ENCODE measurements at places on chromosomes 12 and 14.

GRCh38 chr14:21711360-21711961, 37.8 kb upstream of the OR4E1 start:
- peak; percentile 7 for DNase-seq

GRCh38 chr12:40300490-40300889, 75.7 kb downstream of the LRRK2 start:
- no peak for DNase-seq

- no peak for DNase-seq
These were observed 598.7 kb downstream of the SOX5 start for GRCh38 chr12:23350808-23351207.

DNA sequence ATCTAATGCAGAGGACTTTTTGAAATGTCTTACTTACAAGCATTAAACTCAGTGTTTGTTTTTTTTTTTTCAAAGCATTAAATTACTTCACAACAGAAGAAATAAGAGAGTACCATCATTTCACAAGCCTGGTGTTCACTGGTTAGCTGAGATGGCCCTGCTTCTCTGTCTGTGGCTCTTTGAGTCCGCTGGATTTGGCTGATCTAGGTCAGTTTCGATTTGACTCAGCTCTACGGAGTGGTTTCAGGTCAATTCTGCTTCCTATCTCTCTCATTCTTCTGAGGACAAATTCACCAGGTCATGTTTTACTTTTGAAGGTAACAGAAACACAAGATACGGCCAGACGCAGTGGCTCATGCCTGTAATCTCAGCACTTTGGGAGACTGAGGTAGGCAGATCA, 1066.1 kb downstream of the FLRT2 start:
- DNase-seq, result no peak

GRCh38 chr14:90903101-90903500, 86.9 kb upstream of the TTC7B start:
- DNase-seq, result peak; percentile 41

- no peak for DNase-seq
These were observed 160.5 kb upstream of the TRHDE start for GRCh38 chr12:72111706-72112105.

DNA sequence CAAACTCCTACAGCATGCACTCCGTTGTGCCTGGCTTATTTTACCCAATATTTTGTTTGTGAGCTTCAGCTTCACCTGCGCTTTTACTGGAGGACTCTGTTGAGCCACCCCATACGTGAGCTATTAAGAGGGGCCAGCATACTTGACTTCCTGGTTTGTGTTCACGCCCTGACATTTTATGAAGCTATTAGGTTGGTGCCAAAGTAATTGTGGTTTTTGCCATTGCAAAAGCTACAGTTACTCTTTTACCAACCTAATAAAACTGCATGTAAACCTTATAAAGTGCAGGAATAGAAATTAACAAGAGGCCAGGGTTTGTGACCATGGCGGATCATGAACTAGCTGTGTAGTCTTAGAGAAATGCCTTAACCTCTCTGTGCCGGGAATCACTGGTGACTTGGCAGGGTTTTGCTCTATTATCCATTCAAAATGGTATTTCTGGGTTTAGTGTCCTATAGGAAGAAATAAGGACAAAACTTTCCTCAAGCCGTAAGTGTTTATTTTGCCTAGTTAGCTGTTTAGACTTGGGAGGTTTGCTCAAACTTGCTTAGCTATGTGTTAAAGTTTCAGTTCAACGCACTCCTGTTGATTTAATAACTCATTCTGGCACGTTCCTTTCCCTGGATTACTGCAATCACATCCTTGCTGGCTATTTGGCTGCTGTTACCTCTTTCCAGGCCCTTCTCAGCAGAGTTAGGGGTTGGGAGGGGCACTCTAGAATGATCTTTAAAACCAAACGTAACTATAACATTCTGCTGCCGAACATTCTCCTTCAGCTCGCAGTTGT, 1027.6 kb downstream of the BCL11B start:
- no peak for DNase-seq

DNA sequence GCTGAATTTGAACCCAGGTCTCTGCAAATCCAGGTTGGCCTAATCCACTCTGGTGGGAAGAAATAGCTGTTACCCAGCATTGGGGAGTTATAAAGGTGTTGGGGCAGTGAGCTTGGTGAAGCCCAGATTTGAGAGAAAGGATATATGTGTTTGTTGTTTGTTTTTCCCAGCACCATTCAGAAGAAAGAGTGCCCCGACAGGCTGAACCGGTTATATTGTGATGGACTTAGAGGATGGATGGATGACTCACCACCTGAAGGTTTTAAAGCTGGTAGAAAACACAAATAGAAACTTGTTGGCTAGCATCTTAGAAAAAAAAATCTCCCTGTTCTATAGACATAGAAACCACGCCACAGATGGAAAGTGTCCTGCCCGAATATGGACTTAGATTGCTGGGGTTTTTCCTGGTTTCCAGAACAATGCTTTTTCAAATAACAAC, 404.6 kb downstream of the MED13L start:
- no peak for DNase-seq

- no peak for DNase-seq
These were observed 4.5 kb downstream of the CD69 start for GRCh38 chr12:9756170-9756569.

DNA sequence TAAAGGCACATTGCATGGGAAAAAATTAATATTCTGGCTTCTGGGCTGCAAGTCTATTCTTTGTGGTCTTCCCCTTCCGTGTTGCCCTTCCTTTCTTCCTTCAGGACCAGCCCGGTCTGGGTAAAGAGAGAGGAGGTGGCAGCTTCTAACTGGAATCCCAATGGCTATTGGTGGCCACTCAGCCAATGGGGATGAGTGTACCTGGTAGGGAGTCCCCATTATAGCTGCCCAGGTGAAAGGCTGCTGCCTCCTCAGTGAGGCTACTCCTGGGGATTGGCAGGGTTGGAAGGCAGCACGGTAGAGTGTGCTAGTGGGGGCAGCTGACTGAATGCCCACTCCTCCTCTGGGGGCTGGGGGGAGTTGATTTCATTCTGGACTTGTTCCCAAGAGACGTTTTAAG, 112.6 kb downstream of the RBM19 start:
- no peak for DNase-seq

DNA sequence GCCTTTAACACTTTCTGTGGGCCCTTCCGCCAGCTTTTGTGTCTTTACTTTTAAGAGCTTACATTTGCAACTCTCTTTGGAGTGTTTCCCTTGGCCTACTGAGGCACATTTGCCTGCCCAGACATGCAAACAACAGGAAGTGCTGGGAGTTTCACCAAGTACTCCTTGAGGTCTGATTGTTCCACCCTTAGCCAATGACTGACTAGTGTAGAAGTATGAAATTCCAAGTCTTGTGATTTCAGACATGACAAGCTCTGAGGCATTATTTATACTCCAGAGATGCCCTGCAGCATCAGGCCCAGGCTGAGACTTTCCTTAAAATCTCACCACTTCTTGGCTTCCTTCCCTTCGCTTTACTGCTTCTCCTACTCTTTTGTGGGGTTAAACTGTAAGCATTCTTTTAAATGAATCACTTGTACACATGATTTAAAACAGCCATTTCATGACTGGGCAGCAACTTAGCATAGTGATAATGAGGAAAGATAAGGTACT, 174.1 kb downstream of the SLC6A15 start:
- DNase-seq, result peak; percentile 100

DNA sequence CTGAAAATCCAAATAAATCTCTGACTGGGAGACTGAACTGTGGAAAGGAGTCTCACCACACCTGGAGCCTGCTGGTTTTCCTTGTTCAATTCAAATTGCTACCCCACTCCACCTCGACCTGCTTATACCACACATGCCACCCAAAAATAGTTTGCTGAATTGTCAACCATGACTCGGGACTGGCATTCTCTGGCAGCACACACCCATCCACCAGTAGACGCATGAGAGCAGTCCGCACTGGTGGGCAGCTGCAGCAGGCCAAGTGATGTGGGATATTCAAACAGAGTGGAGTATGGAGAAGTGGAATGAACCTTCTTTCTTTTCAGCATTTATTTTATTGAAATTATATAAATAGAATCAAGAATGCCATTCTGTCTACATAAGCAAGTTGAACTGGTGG, 38.7 kb upstream of the SYCP3 start:
- no peak for DNase-seq

- no peak for DNase-seq
These were observed 1259.2 kb downstream of the FSCB start for GRCh38 chr14:43247877-43248276.

- DNase-seq, result no peak
These were observed 111.8 kb downstream of the PRKCH start for GRCh38 chr14:61433169-61433568.

DNA sequence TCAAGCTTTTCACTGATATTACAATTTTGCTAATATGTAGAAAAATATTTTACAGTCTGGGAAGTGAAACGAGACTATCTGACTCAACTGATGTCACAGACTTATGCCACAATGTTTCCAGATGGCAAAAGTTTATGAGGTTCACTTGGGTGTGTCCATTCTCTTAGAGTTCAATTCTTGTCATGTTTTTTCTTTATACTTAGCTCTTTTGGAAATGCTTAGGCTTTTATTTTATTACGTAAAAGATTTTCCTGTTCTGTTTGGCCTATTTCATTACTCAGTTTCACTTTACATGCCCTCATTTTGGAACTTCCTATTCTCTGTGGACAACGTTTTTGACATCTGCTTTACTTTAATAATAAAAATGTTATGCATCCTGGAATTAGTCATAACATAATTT, 2.1 kb upstream of the PDZRN4 start:
- DNase-seq, result no peak

- DNase-seq, result no peak
These were observed 340.7 kb downstream of the DPF3 start for GRCh38 chr14:72553161-72553560.

DNA sequence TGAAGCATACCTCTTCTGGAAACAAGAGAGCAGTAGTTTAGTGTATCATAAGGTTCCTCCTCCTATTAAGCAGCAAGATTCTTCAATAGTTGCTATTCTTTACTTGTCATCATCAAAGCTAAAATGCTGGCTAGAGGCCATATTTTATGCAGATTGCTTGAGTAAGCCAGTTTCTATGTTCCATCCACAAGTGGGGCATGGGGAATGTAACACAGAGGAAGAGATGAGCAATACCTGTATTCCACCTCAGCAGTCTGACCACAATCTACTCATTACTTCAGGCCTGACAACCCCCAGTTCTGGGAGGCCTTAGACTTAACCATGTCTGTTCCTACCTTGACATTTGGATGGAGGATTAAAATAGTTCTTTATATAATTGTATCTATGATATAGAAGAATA, 423.6 kb downstream of the BTG1 start:
- peak; percentile 25 for DNase-seq

DNA sequence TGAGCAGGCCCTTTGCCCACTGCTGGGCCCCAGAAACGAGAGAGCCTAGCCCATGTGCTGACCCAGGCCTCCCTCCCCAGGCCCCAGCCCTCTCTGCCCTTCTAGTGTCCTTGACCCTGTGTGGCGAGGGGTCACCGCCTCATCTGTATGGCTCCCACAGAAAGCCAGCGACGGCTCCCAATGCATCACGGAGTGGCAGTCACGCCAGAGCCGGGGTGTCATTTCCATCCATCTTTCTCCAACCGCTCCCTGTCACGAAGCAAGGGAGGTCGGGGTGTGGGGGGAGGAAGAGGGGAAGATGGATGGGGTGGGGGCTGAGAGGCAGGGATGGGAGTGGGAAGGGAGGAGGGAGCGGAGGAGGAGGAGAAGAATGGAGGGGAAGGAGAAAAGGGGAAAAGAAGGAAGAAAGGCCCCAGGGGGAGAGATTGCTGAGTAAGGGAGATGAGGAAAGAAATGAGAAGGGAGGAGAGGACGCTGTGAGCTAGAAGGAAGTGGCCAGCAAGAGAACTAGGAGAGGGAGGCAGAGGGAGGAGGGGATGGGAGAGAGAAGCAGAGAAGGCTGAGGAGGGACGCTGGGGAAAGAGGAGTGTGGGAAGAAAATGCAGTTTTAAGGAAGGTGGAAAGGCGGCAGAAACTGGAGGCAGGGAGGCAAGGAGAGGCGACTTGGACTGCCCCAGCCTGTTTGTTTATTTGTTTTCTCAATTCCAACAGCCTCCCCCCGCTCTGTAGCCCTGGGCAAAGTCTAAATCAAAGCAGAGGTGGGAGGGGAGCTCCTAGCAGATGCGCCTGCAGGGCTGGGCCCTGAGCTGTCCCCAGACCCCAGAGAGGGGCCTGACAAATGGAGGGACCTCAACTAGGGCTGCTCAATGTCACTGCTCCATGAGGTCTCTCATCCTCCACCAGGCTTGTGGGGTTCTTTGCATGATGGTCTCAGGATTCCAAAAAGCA, 75.5 kb upstream of the LHX5 start:
- DNase-seq, result no peak

- DNase-seq, result no peak
These were observed 1.4 kb downstream of the FOXA1 start for GRCh38 chr14:37593511-37594237.

- no peak for DNase-seq
These were observed 1108.5 kb downstream of the GALC start for GRCh38 chr14:86884498-86884897.

GRCh38 chr14:38799671-38800070, 303.4 kb downstream of the SEC23A start:
- DNase-seq, result no peak

DNA sequence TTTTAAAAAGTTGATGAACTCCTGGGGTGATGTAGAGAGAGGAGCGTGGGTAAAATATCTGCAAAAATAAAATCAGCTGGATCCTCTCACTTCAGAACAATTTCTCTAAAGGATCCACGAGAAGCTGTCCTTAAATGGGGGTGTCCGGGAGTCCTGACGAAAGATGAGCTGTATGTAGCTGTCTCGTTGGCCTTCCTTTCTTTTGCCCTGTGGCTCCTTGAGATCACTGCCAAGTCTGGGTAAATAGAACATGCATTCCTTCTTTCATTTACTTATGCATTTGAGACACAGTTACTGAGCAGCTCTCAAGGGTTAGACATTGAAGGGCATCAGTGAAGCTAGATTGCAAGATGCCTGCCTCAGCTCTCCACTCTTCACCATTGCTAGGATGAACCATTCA, 35.2 kb upstream of the TXNRD1 start:
- DNase-seq, result no peak

- no peak for DNase-seq
These were observed 267.7 kb downstream of the RASSF9 start for GRCh38 chr12:85568395-85569103.

DNA sequence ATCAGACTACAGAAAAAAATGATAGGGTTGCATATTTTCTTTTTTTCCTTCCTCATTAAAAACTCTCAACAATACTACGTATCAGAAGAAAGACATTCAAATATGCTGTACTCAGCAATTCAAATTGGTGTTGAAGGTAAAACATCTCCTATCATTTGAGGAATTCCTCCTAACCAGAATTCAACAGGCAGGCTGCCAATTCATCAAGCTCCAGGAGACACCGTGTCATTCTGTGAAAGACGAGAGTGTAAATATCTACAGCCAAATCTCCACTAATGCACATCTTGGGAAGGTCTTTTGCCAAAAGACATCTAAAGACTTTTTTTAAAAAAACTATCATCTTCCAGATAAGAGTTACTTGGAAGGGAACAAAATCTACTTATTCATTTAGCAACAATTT, 26.6 kb downstream of the NT5DC3 start:
- DNase-seq, result peak; percentile 66

DNA sequence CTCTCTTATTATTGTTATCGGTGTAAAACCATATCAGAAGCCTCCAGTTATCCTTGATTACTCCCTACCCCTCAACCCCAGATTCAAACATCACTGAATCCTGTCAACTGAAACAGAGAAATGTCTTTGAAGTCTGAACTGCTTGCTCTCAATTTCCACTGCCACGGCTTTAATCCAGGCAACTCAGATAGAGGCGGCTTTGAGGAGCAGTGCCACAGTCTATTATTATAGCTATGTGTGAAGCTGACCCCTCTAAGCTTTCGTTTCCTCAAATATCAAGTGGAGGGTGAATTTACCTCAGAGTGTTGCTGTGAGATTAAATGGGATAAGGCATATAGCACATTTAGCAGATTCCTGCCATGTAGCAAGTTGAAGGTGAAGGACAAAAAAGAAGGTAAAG, 49.0 kb upstream of the PDE3A start:
- DNase-seq, result no peak
